ENCODE measurements at places on chromosomes 5 and 9. TPM values are rescaled to one million over a fixed set of nuclear protein-coding genes. Genes with fewer than 3 reads are reported as not detected.

GPR150 gene
- 0.10 TPM for polyA plus RNA-seq

TRPM3 gene
- not detected for polyA plus RNA-seq

CTSL gene
- 104 TPM for polyA plus RNA-seq

DMRTA1 gene
- polyA plus RNA-seq = not detected

RANBP3L gene
- polyA plus RNA-seq = not detected

DNA sequence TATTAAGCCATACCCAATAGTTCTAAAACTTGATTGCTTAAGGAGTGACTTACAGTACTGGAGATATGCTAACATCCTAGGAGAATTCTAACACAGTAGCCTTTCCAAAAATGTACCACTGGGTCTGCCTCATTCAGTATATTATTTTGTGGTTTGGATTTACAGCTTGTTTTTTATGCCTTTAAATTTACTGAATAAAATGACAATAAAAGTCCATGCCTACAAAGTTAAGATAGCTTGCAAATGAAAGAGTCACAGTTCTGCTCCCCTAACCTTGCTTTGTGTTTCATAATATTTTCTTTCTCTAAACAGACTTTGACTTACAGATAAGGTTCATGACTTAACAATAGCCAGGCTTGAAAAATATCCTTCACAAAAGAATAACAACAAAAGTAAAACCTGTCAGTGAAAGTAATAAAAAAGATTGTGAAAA, 951.1 kb upstream of the NUDT12 start:
- H3K27me3 ChIP-seq = no peaks in the 10 kb centered on the region
- H3K4me1 ChIP-seq = no peaks in the 10 kb centered on the region
- H3K36me3 ChIP-seq = no peaks in the 10 kb centered on the region
- no peak overlapping the region for H3K27ac ChIP-seq

GRCh38 chr5:54551926-54552325, 34.4 kb downstream of the SNX18 start:
- H3K27ac ChIP-seq = no peak overlapping the region
- H3K4me1 ChIP-seq = peaks cover 9% of the 10 kb centered on the region
- H3K27me3 ChIP-seq = no peaks in the 10 kb centered on the region

- H3K27ac ChIP-seq = no peak overlapping the region
- H3K27me3 ChIP-seq = no peaks in the 10 kb centered on the region
- no peaks in the 10 kb centered on the region for H3K4me1 ChIP-seq
- no peak for DNase-seq
- H3K36me3 ChIP-seq = no peaks in the 10 kb centered on the region
Measured at GRCh38 chr5:62192958-62193357, 113.0 kb upstream of the KIF2A start.

GRCh38 chr9:114652776-114653555, 4.6 kb downstream of the TEX53 start:
- H3K27ac ChIP-seq = no peak overlapping the region
- DNase-seq = peak; percentile 55
- H3K36me3 ChIP-seq = no peaks in the 10 kb centered on the region
- H3K27me3 ChIP-seq = no peaks in the 10 kb centered on the region
- peaks cover 4% of the 10 kb centered on the region for H3K4me1 ChIP-seq
- no peak overlapping the region for H3K4me3 ChIP-seq

DNA sequence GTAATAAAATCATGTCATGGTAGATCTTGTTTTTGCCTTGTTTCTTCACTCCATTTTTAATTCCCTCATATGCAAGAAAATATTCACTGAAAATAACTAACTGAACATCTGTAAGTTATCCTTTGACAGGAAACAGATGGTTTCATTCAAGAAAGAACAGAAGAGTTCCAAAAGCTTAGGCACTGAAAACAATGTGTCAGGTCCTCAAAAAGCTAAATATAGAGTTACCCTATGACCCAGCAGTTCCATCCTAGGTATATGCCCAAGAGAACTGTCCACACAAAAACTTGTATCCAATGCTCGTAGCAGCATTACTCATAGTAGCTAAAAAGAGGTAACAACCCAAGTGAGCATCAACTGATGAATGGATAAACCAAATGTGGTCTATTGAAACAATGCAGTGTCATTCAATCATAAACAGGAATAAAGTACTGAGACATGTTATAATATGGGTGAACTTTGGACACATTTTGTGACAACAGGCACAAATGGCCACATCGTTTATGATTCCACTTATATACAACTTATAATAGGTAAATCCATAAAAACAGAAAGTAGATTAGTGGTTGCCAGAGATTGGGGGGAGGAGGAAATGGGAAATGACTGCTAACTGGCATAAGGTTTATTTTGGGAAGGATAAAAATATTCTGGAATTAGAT, 231.0 kb downstream of the FRMD3 start:
- no peak overlapping the region for H3K27ac ChIP-seq
- H3K4me3 ChIP-seq = no peak overlapping the region
- DNase-seq = no peak
- H3K27me3 ChIP-seq = no peaks in the 10 kb centered on the region
- H3K4me1 ChIP-seq = no peaks in the 10 kb centered on the region
- no peaks in the 10 kb centered on the region for H3K36me3 ChIP-seq

GRCh38 chr9:34566972-34567371, 22.6 kb downstream of the CNTFR start:
- no peaks in the 10 kb centered on the region for H3K36me3 ChIP-seq
- no peaks in the 10 kb centered on the region for H3K4me1 ChIP-seq
- DNase-seq = no peak
- H3K4me3 ChIP-seq = no peak overlapping the region
- peaks cover 82% of the 10 kb centered on the region for H3K27me3 ChIP-seq

GRCh38 chr5:89005990-89006389, 123.0 kb upstream of the MEF2C start:
- H3K36me3 ChIP-seq = no peaks in the 10 kb centered on the region
- H3K4me1 ChIP-seq = no peaks in the 10 kb centered on the region
- H3K4me3 ChIP-seq = no peak overlapping the region
- H3K27ac ChIP-seq = no peak overlapping the region
- no peak for DNase-seq

DNA sequence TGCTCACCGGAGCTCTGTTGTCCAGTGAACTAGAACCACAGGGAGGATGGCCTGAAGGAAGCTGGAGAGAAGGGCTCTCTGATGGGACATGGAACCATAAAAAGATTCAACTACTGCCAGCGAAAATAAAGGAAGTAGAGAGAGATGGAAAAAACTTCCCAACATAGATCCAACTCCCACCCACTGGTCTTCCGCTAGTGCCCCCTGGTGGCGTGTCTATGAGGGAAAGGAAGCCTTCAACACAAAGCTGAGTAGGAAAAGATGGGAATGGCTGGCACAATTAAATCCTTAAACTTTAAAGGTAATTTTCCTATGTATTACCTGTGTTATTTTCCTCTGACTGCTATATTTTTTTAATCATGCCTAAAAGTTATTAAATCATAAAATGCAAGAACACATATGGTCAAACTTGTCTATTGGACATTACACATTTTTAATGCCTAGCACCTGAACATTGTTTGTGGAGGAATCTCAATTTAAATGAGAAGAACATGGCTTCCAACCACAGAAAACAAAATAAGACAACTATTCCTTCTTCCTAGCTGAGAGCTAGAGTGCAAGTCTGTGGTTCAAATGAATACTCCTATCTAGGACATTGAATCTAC, 51.5 kb downstream of the CEP120 start:
- peaks cover 14% of the 10 kb centered on the region for H3K36me3 ChIP-seq
- H3K27ac ChIP-seq = no peak overlapping the region
- DNase-seq = peak; percentile 7
- no peaks in the 10 kb centered on the region for H3K4me1 ChIP-seq
- no peak overlapping the region for H3K4me3 ChIP-seq
- H3K27me3 ChIP-seq = no peaks in the 10 kb centered on the region

GRCh38 chr5:150167512-150167850, 903 bp downstream of the CDX1 start:
- peaks cover 9% of the 10 kb centered on the region for H3K4me1 ChIP-seq
- H3K27ac ChIP-seq = no peak overlapping the region
- no peaks in the 10 kb centered on the region for H3K36me3 ChIP-seq
- peaks cover 24% of the 10 kb centered on the region for H3K27me3 ChIP-seq
- H3K4me3 ChIP-seq = no peak overlapping the region
- DNase-seq = no peak

DNA sequence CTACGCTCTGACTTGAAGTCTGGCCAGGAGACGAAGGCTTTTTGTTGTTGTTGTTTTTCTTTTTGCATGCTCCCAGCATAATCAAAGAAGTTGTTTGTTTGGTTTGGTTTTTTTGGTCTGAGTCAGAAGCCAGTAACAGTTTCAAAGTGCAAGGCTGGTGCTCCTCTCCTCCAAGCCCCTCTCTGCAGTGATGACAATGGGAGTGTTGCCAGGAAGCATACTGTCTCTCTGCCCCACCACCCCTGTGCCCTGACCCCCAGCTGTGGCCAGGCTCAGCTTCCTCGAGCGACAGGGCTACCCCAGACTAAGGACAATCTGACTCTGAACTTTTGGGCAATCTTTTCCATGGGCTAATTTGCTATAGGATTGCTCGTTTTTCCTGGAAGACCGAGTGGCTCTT, 173.8 kb upstream of the PITX1 start:
- peak overlapping the region; percentile 80 for H3K27ac ChIP-seq
- no peak for DNase-seq
- no peak overlapping the region for H3K4me3 ChIP-seq
- H3K27me3 ChIP-seq = no peaks in the 10 kb centered on the region
- peaks cover 40% of the 10 kb centered on the region for H3K4me1 ChIP-seq

DNA sequence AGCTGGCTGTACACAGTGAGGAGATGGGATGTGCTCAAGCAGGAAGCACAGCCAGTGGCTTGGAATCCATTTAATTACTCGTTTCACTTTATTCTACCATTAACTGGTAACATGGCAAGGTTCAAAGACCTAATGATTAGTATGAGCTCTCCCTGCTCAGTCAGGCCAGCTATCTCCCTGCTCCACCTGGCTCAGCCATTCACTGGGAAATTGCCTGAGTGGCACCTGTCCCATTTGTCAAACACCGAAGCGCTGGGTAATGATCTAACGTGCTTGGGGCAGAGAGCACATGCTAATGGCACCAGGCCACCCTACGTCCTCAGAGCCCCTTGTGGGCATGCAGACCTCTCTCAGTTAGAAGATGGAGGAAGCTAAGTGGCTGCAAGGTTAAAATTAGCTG, 162.2 kb downstream of the TTLL11 start:
- H3K27ac ChIP-seq = no peak overlapping the region
- no peaks in the 10 kb centered on the region for H3K36me3 ChIP-seq
- no peaks in the 10 kb centered on the region for H3K27me3 ChIP-seq
- no peaks in the 10 kb centered on the region for H3K4me1 ChIP-seq
- DNase-seq = no peak
- H3K4me3 ChIP-seq = no peak overlapping the region

DNA sequence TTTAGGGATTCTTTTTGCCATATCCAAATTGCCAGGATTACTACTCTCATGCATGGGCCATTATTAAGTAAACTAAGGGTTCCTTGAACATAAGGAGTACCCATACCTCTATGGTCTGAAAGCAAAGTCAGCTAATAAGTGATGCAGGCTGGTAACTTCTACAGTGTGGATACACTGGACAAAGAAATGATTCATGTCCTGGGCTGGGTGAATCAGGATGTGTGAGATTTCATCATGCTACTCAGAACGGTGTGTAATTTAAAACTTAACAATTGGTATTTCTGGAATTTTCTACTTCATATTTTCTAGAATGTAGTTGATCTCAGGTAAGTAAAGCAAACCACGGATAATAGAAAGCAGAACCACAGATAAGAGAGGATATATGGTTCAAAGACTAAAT, 428.8 kb downstream of the CHSY3 start:
- no peaks in the 10 kb centered on the region for H3K27me3 ChIP-seq
- no peak overlapping the region for H3K4me3 ChIP-seq
- no peaks in the 10 kb centered on the region for H3K36me3 ChIP-seq
- DNase-seq = peak; percentile 3
- H3K4me1 ChIP-seq = no peaks in the 10 kb centered on the region

GRCh38 chr5:120037451-120037850, 408.1 kb downstream of the FAM170A start:
- DNase-seq = no peak
- no peaks in the 10 kb centered on the region for H3K36me3 ChIP-seq
- no peaks in the 10 kb centered on the region for H3K27me3 ChIP-seq
- H3K4me1 ChIP-seq = no peaks in the 10 kb centered on the region
- no peak overlapping the region for H3K27ac ChIP-seq

- no peaks in the 10 kb centered on the region for H3K36me3 ChIP-seq
- no peak overlapping the region for H3K27ac ChIP-seq
- H3K4me1 ChIP-seq = no peaks in the 10 kb centered on the region
Measured at GRCh38 chr5:100902440-100903038, 543 bp downstream of the ST8SIA4 start.

DNA sequence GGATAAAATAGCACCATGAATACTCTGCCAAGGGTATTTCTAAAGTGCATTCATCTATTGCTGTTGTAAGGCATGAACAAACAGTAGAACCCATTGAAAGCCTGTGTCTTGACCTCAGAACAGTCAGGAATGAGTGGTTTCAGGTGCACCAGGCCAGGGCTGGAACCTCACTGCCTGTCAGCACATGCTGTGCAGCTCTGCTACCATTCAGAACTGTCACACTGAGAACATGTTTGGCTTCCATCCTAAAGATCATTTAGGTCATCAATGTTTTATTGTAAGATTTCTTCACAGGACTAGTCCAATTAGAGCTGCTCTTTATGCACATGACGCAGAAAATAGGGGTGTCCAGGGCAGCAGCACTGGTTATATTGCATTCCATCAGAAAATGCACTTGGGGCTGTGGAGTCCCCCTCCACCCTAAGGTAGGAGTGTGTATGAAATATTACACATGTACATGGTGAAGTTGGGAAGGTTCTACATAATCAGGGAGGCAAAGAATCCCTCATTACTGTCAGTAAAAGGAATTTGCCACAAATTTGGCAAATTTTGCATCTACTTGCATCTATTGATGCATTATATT, 408.0 kb downstream of the CTNND2 start:
- no peak for DNase-seq
- H3K36me3 ChIP-seq = no peaks in the 10 kb centered on the region
- H3K4me1 ChIP-seq = no peaks in the 10 kb centered on the region
- no peaks in the 10 kb centered on the region for H3K27me3 ChIP-seq

- H3K27ac ChIP-seq = no peak overlapping the region
- peaks cover 8% of the 10 kb centered on the region for H3K4me1 ChIP-seq
- DNase-seq = no peak
- H3K36me3 ChIP-seq = no peaks in the 10 kb centered on the region
Measured at GRCh38 chr5:141874262-141874964, 3.8 kb downstream of the PCDH1 start.

DNA sequence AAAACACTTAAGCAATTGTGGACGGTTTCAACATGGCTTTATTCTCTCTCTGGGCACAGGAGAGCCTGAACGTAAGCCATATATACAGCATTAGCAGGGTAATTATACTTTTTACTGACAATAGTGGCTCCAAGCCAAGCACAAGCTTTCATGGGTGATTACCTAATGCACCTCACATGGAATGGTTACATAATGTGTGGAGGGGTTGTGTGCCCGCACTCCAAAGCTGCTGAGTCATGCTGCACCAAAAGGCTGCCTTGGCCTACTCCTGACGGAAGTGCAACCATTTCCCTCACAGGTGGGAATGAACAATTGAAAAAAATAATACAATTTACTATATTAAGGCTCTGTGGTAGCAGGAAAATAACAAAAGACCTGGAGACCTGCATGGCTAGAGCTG, 86.5 kb upstream of the ATP10B start:
- H3K27ac ChIP-seq = no peak overlapping the region
- no peaks in the 10 kb centered on the region for H3K27me3 ChIP-seq
- no peaks in the 10 kb centered on the region for H3K36me3 ChIP-seq
- H3K4me1 ChIP-seq = no peaks in the 10 kb centered on the region

Data from IMR-90 (cell line).